Stimulated activated CD8-positive, alpha-beta memory T cell treated with anti-CD3 and anti-CD28 coated beads, Interleukin-15, amount 100 ng/mL, for 4 hours (primary cell): ENCODE measurements at places on chromosomes 1 and 21.

DNA sequence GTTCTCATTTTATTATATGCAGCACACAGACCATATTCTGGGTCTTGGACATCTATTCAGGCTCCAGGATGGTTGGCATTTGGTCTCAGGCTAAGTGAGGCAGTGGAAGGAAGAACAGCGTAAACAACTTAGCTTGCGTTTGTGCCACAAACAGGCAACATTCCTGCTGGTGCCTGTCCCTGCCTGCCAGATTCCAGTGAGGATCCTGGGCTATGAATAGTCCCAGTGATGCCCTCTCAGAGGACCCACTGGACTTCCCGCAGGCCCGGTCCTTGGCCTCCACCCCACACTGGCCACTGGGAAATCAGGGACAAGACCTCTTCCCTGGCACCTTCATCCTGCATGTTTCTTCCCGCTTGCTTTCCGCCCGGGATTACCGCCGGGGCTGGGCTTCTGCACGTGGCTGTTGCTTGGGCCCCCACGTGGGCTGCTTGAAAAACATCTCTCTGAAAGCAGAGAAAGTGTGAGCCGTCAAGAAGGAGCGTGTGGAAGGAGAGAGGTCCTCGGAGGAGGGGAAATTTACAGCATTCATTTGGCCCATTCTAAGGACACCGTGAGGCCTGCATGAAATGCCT lies 145.1 kb upstream of the WNT4 start:
- no peak for DNase-seq

DNA sequence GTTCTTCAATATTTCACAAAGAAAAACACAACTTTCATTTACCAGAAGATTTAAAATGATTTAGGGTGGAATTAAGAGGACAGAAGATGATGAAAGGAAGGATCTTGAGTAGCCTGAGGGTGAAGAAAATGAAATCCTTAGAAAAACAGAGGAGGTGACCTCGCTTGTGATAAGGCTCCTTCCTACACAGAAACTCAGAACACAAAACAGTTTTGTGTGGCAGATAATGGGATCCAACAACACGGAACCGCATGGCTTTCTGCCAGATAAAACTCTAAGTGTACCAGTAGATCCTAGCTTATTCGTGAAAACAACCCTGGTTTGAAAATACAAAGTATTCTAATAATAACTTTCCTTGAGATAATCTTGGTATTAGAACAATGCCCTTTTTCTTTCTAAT lies 74.0 kb upstream of the EXO1 start:
- DNase-seq, result no peak

DNA sequence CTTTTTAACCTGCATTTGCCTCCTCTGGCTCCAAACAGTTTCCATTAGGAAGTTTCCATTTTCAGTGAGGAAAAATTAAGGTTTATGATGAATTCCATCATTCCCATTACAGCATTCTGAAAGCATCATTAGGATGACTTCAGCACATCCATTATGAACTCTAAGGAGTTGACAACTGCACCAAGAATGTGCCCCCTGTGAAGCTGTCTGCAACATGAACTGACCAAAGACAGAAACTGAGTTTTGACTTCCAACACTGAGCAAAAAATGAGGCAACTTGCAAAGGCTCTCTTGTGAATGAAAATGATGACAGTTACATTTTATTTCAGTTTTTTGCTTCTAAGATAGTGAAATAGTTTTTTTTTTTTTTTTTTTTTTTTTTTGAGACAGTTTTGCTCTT lies 18.3 kb upstream of the KCNE1 start:
- DNase-seq, result no peak

GRCh38 chr1:26274801-26275425 lies 5.0 kb upstream of the SH3BGRL3 start:
- DNase-seq, result no peak

GRCh38 chr1:115642168-115643072 lies 650 bp downstream of the VANGL1 start:
- DNase-seq, result peak; percentile 5

GRCh38 chr1:156887317-156887716 lies 6.2 kb upstream of the PEAR1 start:
- no peak for DNase-seq

DNA sequence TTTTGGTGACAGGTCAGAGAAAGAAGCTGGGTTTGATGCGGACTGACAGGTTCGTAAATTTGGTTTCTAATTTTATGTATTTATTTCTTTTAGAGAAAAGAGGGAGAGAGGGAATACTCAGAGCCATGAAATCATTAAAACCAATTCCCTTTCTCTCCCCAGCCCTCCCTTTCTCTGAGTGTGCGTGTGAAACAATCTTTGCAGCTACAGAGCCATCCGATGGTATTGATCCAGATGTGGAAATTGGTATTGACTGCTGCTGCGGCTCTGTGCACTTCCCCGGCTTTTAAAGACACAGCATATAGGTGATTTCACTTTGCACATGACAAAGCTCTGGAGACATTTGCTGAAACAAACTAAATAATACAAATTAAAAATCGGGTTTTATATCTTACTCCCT lies 42.4 kb upstream of the PBX1 start:
- DNase-seq, result no peak

- no peak for DNase-seq
Measured at GRCh38 chr1:226548256-226549093, at the start of gene STUM. STUM (plus strand) TSS chr1:226548764; CDS start chr1:226548905, 141 bp downstream.

- DNase-seq, result no peak
Measured at GRCh38 chr21:26597981-26598380, 24.9 kb upstream of the CYYR1 start.

DNA sequence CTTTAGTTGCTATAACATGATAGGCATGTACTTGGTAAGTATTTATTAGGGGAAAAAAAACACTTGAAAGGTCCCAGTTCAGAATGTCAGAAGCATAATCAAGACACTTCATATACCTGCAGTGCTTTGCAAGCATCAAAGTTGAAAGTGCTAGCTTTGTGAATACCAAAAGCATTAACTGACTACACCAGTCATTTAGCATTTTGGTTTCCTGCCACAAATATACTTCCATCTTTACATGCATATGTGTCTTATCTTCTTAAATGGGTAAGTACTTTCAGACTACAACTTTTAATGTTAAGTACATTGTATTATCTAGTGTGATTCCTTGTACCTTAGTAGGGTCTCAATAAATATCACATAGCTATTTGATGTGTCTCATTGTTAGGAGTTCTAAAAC lies 43.7 kb downstream of the AKT3 start:
- no peak for DNase-seq

- no peak for DNase-seq
Measured at GRCh38 chr1:3004285-3005205, 16.7 kb upstream of the ACTRT2 start.

DNA sequence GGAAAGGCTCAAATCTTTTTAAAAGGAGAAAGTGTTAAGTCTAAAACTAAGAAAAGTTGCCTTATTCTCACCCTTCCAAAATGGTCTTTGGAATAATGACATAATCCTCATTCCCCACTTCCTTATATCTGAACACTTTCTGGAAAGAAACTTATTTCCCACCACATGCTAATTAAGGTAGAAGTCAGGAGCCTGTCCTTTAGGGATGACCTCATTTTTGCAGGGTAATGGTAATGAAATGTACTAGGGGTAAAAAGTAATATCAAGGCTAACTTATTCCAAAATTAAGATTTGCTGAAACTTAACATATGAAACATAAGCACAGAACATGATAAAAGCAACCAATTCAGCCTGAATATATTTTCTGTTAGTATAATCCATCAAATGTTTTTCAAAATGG lies 29.4 kb upstream of the C1orf185 start:
- DNase-seq, result no peak
